NB4 (cell line): ENCODE measurements at places on chromosomes 12 and 14.

DNA sequence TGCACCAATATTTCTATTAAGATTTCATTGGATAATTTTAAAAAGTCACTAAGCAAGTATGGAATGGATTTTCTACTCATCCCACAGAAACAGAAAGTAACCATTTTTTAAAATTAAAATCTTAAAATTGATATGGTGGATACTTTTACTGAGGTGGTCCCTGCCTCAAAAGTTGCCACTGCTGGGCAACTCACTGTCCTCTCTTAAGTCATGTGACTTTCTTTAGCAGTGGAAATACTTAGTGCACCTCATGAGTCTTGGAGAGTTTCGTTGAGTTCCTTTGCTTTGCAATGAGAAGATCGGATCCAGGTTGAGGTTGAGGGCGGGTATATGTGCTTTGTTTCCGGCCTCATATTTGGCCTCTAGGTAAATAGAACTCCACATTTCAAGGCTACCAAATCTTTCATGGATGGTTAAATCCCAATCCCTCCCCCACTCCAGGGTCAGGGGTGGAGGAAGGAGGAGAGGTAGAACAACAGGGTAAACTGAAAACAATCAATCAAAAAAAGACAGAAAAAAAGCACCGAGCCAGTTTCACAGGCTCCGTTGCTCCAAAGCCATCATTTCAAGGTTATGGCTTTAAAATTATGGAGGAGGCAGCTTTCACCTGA, 39.5 kb upstream of the DUSP6 start:
- DNase-seq, result peak; percentile 27

DNA sequence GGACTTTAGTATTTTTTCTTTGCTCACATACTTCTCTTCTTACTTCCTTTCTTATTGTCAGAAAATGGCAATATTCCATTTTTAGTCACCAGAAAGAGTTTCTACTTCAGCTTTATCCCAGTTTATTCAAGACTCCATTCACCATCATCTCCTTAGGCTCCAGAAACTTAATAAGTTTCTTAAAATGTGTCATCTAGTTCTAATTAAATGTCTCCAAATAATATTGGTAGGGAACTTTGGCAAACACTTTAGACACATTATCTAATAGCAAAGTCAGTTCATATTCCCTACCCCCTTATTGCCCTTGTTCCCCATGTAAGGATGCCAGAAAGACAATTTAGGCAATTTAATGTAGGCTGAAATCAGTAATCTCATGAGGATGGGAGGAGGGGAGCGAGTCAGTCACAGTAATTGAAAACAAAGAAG, 15.1 kb downstream of the EPYC start:
- DNase-seq, result no peak

GRCh38 chr12:48044396-48044795, 40.1 kb upstream of the COL2A1 start:
- DNase-seq, result no peak

- DNase-seq, result no peak
Observed at GRCh38 chr14:103186909-103187586, 63.8 kb downstream of the TNFAIP2 start.

GRCh38 chr14:71341156-71341555, 433.9 kb downstream of the PCNX1 start:
- DNase-seq, result peak; percentile 24
